NCI-H2171 treated with DMSO at 0.1 percent for 48 hours (cell line): ENCODE measurements at places on chromosomes 1 and 21.

- no peak for DNase-seq
Observed at GRCh38 chr1:208000504-208000903, 89.6 kb upstream of the CD34 start.

DNA sequence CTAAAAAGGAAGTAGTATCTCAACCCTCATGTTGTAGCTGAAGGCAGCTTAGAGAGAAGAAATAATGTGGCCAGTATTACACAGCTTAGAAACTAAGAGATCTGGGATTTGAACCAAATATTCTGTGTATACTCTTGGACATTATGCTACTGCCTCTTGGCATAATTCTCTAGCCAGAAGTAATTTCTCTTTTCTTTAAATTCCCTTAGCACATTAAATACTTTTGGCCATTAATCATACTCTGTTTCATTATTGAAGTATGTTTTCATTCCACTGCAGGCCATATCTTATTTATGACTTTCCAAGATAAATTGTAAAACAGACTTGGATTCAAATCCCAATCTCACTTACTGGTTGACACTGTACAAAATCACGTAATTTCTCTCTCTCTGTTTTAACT lies 181.3 kb upstream of the SPAG17 start:
- DNase-seq = no peak

GRCh38 chr1:155178441-155179111 lies 4.9 kb downstream of the TRIM46 start:
- no peak for DNase-seq

- DNase-seq = no peak
Observed at GRCh38 chr1:177247623-177248176, 76.9 kb downstream of the BRINP2 start.

DNA sequence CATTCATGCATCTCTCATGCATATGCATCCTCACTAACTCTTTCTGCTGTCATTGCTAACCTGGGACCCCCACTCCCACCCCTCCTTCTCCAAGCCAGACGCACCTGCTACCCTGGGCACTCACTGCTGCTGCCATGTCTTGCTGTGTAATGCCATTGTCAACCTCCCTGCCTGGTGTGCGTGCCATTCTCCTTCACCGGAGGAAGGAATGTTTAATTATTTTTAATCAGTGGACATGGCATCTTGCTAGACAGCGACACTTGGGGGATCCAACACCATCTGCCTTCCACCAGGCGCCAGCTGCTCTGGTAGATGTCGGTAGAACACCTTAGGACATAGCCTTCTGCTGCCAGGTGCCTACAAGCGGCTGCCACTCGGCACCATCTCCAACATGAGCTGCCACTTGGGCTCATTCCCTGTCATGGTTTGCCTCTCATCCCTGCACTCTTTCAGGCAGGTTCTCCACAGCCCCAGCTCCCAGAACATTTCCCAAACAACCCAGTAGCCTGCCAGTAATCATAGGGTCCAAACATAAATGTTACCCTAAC lies 306.9 kb downstream of the TTLL7 start:
- no peak for DNase-seq

GRCh38 chr1:8219530-8219929 lies 98.4 kb upstream of the SLC45A1 start:
- no peak for DNase-seq

DNA sequence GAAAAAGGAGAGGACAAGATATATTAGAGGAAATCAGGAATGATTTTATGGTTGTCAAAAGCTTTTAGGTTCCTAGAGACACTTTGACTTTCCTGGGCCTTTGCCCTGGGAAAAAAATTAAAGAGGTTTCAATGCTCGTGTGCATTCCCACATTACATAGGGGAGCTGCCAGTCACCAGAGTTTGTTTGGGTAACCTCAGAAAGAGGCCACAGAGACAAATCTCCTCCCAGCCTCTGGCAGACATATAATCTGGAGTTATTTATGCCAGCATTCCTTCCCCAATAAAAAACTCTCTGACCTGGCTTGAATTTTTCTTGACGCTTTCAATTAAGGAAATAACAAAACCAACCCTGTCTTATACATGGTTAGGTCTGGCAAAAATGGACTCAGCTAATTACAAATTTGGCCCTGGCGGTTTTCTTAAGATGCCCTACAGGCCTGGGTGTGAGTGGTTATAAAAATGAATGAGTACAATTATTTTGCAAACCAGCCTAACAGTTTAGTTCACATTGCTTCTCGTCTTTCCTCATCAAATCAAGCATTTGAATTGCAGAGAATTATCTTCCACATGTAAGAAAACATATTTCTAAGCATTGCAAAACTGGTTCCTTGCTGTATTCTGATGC lies 63.7 kb downstream of the WLS start:
- DNase-seq = no peak

DNA sequence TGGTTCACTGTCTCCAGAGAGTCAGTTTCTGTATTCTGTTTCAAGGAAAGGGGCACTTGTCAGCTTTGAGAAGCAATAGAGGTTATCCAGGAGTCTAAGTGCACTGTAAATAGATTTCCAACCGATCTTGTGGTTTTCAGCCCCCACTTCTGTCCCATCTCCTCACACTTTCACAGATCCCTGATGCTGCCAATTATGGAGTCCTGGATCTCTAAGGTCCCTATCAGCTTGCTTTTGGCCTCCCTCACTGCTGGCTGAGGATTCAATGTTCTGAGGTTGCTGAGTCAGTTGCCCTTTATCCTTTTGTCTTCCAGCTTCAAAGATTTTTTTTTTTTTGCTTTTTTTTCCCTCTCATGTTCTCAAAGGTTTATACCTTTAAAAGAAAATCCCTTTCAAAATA lies 98.4 kb downstream of the DIRAS3 start:
- no peak for DNase-seq
